Activated T-cell treated with anti-CD3 and anti-CD28 coated beads, Interleukin-2, amount 50 U/mL, for 48 hours (primary cell): ENCODE measurements at places on chromosomes 2 and 18.

DNA sequence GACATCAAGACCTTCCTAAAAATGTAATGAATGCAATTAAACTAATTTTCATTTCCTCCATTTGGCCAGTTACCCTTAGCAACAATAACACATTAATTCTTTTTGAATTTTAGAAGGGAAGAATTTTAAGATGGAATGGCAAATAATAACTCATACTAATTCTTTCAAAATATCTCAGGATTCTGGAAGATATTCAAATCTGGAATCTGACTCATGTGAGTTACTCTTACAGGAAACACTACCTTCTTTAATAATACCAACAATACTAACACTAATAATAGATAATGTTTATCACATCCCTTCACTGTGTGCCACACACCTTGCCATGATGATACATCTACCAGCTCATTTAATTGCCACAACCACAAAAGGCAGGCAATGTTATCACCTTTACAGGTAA, 46.4 kb downstream of the ZNF521 start:
- no peak for DNase-seq

GRCh38 chr2:40284797-40285196, 167.1 kb downstream of the SLC8A1 start:
- no peak for DNase-seq

- no peak for DNase-seq
Measured at GRCh38 chr2:3128786-3129185, 248.8 kb downstream of the EIPR1 start.

- DNase-seq = no peak
Measured at GRCh38 chr2:44456946-44457345, 95.2 kb downstream of the CAMKMT start.

- no peak for DNase-seq
Measured at GRCh38 chr2:222594679-222595078, 61.2 kb downstream of the FARSB start.

DNA sequence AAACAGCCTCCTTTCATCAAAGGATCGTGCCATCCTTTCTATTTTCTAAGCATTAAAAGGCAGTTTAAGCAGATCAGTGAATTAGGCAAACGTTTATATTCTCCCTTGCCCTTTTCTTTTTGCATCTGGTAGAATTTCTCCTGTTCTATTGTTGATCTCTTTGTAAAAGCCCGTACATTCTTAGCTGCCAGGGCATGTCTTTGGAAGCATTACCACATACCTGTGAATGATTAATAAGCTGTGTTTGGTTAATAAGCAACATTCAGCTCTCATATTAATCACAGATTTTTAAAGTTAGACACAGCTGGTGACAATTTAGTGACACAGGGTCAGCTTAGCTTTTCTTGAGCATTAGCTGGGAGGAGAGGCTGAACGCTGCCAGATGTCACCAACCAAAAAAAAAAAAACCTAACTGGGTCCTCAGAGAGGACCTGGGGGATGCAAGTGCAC, 33.8 kb upstream of the CYP1B1 start:
- DNase-seq = no peak

- no peak for DNase-seq
Measured at GRCh38 chr2:37782155-37782673, 110.8 kb upstream of the CDC42EP3 start.

- no peak for DNase-seq
Measured at GRCh38 chr2:77005522-77005921, 516.7 kb downstream of the LRRTM4 start.

GRCh38 chr18:78238404-78239089, 741.1 kb upstream of the SALL3 start:
- no peak for DNase-seq

DNA sequence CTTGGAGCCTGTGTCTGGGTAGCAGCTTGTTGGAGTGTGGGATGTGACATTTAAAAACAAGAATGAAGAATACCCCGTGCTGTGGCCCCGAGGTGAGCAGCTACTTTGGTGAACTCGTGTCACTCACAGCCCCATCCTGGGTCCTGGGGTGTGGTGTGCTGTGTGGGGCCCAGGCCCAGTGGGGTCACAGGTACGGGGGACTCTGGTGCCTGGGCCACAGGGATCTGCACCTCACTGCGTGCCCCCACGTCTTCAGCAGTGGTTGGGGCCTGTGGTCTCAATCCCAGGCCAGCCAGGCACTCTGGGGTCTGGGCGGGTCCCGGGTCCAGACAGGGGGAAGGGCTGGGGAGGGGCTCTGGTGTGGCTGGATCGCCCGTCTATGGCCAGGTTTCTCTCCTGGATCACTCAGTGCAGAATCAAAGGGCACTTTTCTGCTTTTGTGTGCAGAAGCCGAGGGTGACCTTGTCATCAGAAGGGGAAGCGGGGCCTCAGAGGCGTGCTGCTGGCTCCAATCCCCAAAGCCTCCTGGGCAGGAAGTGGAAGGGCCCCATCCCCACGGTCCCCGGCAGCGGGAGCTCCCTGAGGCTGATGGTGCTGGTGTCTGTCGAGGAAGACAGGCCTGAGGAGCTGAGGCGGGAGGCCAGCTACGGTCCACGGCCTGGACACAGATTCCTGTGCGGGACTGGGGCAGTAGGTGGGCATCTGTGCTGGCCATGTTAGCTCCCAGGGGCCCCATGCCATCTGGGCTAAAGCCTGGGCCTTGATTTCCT, 1.4 kb downstream of the GPR35 start:
- peak; percentile 66 for DNase-seq
